Right ventricle myocardium inferior (tissue), 1 donor: ENCODE measurements at places on chromosomes 3 and 15. TPM values are rescaled to one million over a fixed set of nuclear protein-coding genes. Genes with fewer than 3 reads are reported as not detected.

SUCNR1 gene
- 0.35 TPM for total RNA-seq

MKRN2OS gene
- not detected for total RNA-seq

PAQR5 gene
- 1.1 TPM for total RNA-seq

SLC22A13 gene
- total RNA-seq: not detected

ATP13A5 gene
- not detected for total RNA-seq

GOLGA8R gene
- 3.6 TPM for total RNA-seq

PLA2G4D gene
- not detected for total RNA-seq

SERPINI2 gene
- total RNA-seq: not detected

SERINC4 gene
- 0.30 TPM for total RNA-seq

C3orf70 gene
- 2.0 TPM for total RNA-seq

ZNF385D gene
- 2.6 TPM for total RNA-seq

IQCF5 gene
- total RNA-seq: not detected

SCN11A gene
- total RNA-seq: 0.08 TPM

ILDR1 gene
- 0.16 TPM for total RNA-seq

TGM5 gene
- total RNA-seq: not detected

DNA sequence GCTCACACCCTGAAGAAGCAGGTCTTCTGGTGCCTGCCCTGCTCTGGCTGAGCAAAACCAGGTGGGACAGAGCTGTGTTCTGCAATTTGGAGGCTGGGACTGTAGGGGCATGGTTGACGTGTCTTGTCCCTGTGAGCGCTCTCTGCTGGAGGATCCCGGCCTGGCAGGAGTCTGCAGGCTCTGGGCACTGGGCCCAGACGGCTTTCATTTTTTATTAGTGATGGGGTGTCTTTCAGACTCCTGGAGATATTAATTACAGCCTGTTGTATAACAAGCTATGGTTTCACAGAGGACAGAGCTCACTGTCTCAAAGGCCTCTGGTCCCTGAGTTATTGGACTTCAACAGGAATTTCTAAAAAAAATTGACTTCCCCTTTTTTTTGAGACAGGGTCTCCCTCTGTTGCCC lies 29.5 kb upstream of the ZNF710 start:
- DNase-seq: no peak

DNA sequence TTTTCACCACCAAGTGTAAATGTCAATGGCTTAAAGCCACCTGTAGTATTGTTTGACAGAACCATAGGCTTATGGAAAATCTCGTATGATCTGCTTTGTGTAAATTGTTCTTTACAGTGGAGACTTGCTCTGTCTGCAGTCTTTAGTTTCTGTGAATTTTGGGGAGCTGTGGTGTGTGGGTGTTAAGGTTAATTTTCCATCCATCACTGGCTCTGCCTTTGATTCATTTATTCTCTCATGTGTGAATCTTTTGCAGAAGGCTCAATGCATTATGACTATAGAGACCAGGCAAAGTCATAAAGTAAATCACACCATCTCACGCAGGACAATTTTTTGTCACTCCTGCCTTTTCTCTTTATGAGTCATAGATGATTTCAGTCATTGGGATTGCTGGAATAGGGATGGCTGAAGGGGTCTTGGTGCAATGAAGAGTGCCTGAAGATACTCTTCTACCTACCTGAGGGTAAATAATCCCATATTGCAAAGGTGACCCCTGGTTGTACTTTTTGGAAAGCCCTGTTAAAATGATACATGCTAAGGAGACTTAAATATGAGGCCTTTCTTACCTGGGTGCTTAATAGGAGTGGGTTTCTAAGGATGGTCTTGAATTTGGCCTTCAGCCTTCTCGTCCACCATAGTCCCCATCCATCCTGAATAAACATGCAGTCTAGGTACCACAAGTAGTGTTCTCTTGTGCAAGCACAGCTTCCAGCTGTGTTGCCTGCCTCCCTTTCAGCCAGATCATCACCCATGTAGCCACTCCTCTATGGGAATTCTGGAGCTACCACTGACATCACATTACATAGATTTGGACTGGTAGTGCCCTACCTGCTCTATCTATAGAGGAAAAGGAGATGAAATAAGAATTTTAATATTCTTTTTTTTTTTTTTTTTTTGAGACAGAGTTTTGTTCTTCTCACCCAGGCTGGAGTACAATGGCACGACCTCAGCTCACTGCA lies 14.3 kb downstream of the TGFBR2 start:
- DNase-seq: no peak

- DNase-seq: no peak
Observed at GRCh38 chr3:162366166-162366766, 869.7 kb downstream of the OTOL1 start.

GRCh38 chr3:4438296-4438695 lies 28.8 kb downstream of the SUMF1 start:
- no peak for DNase-seq

GRCh38 chr3:133532951-133533350 lies 40.5 kb upstream of the CDV3 start:
- no peak for DNase-seq

DNA sequence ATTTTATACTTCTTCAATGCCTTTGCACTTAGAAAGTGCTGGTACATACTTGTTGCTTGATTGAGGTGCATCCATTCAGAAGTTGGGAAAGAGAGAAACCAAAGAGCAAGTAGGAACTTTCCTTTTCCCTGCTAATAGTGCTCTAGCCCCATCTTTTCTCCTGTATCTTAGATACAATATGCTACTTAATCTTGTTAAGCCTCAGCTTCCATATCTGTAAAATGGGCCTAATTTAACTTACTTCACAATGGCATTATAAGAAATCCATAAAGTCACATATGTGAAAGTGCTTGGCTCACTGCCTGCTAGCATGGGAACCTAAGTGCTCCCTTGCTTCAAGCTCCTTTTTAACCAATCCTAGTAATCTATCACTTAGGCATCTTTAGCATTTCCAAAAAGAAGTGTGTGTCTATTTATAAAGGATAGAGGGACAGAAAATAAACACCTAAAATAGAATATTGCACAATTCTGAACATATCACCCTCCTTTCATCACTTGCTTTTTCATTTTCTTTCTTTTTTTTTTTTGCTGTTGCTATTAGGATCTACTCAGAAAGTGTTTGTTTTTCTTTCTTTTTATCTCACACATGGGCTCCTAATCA lies 28.1 kb downstream of the KCNAB1 start:
- no peak for DNase-seq

DNA sequence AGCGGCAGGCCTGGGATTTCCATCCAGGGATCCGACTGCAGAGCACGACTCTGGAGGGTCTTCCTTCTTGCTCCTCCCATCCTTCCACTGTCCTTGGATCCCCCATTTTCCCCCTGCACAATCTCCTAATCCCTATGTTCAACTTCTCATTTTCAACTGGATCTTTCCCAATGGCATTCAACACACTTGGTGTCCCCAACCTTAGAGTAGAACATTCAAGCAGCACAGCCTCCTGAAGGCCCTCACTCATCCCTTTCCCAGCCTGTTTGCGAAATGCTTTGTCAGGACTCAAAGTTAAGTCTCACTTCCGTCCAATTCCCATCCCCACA lies 32.3 kb downstream of the RPN1 start:
- no peak for DNase-seq

GRCh38 chr3:114539525-114539924 lies 245.7 kb downstream of the TIGIT start:
- DNase-seq: no peak

- no peak for DNase-seq
Observed at GRCh38 chr3:151012753-151013152, 40.2 kb upstream of the CLRN1 start.

DNA sequence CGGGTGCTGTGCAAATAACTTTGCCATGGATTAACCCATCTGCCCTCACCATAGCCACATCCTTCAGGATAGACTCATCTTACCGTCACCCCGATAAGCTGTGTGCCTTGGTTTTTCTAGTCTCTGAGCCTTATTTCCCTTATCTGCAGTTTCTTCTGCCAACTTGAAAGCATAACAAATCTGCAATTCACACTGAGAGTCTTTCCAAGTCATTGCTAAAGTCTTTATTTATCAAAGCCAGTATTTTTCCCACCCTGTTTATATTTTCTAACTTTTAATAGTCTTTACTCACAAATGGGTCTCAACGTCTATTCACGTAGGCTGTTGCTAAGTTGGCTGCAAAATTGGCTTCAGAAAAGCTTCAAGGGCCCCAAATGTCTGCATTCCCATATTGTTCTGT lies 61.6 kb upstream of the SUCLG2 start:
- DNase-seq: no peak

DNA sequence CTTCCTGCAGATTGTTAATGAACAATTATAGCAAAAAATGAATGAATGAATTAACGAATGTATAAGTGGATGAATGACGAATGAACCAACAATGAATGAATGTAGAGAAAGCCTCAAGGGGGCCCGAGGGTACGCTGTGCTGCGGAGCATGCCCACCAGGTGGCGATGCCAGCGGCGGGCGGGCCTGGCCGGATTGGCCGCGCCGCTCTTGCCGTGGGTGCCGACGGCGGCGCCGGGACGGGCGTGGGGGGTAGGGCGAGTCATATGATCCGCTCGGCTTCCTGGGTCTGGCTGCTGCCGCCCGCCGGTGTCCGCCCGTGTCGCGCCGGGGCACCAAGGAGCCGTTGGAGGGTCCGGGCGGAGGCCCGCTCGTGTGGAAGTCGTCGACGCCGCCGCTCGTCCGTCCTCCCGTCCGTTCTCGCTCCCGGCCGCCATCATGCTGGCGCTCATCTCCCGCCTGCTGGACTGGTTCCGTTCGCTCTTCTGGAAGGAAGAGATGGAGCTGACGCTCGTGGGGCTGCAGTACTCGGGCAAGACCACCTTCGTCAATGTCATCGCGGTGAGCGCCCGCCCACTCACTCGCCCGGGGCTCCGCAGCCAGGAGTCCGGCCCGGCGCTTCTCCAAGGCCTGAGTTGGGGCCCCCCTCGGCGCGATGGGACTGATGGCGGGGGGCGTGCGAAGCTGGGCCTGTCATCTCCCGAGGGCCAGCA lies at the start of gene ARL8B:
TSS of gene ARL8B (plus strand) at position 263 of the 711 bp plus-strand sequence. CDS start at position 437, 174 bp downstream.
- DNase-seq: peak; percentile 95

DNA sequence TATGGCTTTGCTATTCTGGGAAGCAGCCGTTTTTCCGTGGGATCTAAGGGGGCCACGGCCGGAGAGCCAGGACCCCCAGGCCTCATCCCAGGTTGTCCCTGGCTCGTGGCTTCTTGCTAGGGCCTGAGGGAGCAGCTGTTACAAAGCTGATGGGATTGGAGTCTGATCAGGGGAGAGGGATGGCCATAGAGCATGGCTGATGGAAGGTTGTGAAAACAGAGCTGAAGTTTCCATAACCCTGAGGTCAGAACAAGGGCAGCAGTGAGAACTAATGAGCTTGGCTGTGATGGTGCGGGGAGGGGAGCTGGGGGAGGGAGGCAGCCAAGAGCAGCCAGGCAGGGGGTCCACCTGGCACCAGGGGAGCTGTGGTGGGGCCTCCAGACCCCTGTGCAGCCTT lies 63.0 kb downstream of the LINGO1 start:
- DNase-seq: peak; percentile 17

DNA sequence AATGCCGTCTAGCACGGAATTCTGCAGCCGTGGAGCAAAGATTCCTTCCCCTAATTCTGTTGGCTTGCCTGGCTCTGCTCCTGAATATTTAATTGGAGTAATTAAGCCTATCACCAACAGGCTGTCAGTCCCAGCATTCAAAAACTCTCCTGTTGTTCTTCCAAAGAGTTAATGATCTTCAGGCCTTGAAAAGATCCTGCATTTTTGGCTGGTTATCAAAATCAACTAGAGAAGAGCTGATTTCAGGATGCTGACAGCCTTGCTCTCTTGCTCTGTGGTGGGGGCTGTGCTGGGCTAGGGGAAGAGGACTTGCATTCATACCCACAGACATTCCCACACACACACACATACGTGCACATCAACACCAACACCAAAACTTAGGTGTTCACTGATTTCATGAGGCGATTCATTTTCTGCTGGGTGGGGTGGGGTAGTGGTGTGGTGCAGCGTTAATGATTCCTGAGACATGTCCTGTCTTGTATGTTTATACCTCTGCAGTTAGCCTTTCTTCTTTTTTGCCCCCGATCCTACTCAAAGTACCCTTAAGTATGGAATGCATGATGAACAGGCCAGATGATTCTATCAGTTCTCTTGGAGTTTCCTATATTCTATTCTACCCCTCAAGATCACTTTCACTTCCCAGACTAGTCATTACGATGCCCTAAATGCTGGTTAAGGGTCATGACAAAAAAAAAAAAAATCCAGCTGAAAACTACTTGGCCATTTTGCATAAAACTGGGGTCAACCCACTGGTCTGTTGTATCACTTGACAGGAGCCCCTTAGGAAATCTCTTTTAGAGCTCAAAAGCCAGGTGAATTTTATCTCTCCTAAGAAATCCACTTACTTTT lies 42.3 kb downstream of the CPN2 start:
- DNase-seq: no peak

- DNase-seq: no peak
Observed at GRCh38 chr3:1962396-1963088, 136.1 kb upstream of the CNTN4 start.

GRCh38 chr3:50319181-50319893 lies 3.2 kb downstream of the HYAL2 start:
- DNase-seq: peak; percentile 64

DNA sequence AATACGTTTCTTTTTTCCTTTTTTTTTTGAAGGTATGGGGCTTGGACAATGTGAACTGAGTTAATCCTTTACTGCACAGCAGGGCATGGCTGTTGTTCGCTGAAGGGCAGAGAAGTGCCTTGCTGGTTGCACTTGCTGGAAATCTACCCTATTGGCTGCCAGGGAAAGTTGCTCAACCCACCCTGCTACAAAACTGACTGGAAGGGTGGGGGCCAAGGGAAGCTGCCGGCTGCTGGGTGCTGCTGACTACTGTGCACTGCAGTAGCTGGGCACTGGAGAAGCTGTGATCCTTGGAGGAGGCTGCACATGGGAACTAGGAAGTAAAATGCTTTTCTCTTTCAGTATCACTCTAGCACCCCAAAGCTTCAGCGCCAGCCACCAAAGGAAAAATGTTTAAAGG lies 70.5 kb downstream of the ETV5 start:
- no peak for DNase-seq

DNA sequence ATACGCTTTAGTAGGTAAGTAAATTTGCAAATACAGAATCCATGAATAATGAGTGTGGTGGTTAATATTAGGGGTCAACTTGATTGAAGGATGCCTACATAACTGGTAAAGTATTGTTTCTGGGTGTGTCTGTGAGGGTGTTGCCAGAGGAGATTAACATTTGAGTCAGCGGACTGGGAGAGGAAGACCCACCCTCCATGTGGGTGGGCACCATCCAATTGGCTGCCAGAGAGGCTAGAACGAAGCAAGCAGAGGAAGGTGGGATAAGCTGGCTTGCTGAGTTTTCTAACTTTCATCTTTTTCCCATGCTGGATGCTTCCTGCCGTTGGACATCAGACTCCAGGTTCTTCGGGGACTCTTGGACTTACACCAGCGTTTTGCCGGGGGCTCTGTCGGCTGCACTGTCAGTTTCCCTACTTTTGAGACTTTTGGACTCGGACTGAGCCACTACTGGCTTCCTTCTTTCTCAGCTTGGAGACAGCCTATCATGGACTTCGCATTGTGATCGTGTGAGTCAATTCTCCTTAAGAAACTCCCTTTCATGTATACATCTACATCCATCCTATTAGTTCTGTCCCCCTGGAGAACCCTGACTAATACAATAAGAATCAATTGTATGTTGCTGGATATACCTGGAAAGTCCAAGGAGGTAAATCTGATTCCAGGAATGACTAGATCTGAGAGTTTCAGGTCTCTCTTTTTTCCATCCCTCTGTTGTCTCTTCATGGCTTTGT lies 25.8 kb upstream of the NEDD4 start:
- no peak for DNase-seq
